Activated naive CD8-positive, alpha-beta T cell treated with anti-CD3 and anti-CD28 coated beads, Interleukin-2, amount 10 ng/mL, durations not matched to agents 7 days and 5 days (primary cell): ENCODE measurements at places on chromosomes 1 and 21.

- no peak for DNase-seq
- H3K4me3 ChIP-seq: no peak overlapping the region
- H3K27ac ChIP-seq: no peak overlapping the region
Measured at GRCh38 chr1:44628962-44629756, 45.1 kb downstream of the TMEM53 start.

DNA sequence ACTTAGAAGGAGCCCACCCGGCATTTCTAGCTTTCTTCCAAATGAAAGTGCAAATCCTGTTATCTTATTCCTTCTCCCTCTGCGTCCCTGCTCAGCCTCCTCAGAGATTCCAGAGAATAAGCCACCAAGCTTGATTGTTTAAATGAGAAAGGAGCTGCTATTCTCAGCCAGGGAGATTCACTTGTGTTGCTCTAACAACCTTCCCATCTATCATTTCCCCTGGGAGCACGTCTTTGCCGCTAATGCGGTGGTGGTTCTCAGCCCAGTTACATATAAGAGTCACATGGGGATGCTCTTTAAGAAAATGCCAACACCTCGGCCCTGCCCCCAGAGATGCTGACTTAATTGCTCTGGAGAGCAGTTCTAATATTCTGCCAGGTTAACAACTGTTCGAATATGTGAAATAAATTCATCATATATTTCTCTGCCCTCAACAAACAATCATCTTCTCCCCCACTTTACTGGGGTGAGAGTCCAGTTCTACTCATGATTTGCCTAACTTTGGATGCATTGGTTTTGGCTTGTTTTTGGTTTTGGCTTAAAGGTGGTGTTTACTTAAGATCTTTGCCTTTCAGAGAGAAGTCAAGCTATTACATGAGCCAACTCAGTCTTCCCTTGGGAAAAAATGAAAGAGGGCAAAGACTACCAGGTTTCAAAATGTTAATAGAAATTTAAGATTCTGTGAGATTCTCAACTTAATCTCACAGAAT lies 213.9 kb downstream of the SEC16B start:
- H3K27ac ChIP-seq: no peak overlapping the region
- H3K4me1 ChIP-seq: no peaks in the 10 kb centered on the region
- no peak overlapping the region for H3K4me3 ChIP-seq
- H3K36me3 ChIP-seq: peaks cover 2% of the 10 kb centered on the region
- DNase-seq: no peak

- DNase-seq: no peak
- no peaks in the 10 kb centered on the region for H3K27me3 ChIP-seq
- peaks cover 5% of the 10 kb centered on the region for H3K4me1 ChIP-seq
- no peak overlapping the region for H3K27ac ChIP-seq
Measured at GRCh38 chr1:204572923-204573922, 57.0 kb downstream of the MDM4 start.

DNA sequence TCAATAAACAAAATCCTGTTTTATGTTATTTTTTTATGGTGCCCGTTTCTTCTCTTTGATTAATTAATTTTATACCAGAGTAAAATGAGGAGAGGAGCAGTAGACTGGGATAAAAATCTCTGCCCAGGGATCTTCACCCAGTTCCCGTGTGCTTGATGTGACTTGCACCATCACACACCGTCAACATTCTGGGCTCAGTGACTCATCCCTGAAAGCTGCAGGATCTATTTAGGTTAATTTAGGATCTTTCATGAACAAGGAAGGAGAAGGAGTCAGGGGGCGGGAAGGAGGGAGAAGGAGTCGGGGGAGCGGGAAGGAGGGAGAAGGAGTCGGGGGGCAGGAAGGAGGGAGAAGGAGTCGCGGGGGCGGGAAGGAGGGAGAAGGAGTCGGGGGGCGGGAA lies 182.4 kb downstream of the SMYD3 start:
- H3K4me3 ChIP-seq: no peak overlapping the region
- peaks cover 7% of the 10 kb centered on the region for H3K36me3 ChIP-seq
- no peaks in the 10 kb centered on the region for H3K27me3 ChIP-seq
- H3K27ac ChIP-seq: no peak overlapping the region
- peaks cover 2% of the 10 kb centered on the region for H3K4me1 ChIP-seq

- H3K4me3 ChIP-seq: no peak overlapping the region
- H3K27ac ChIP-seq: no peak overlapping the region
- no peak for DNase-seq
- H3K36me3 ChIP-seq: no peaks in the 10 kb centered on the region
- H3K27me3 ChIP-seq: no peaks in the 10 kb centered on the region
Measured at GRCh38 chr21:19992540-19992939, 1005.7 kb upstream of the NCAM2 start.

GRCh38 chr1:172456344-172456769 lies 12.5 kb upstream of the PIGC start:
- no peak overlapping the region for H3K4me3 ChIP-seq
- peaks cover 9% of the 10 kb centered on the region for H3K27me3 ChIP-seq
- H3K36me3 ChIP-seq: no peaks in the 10 kb centered on the region
- peaks cover 5% of the 10 kb centered on the region for H3K4me1 ChIP-seq
- DNase-seq: no peak
- no peak overlapping the region for H3K27ac ChIP-seq

DNA sequence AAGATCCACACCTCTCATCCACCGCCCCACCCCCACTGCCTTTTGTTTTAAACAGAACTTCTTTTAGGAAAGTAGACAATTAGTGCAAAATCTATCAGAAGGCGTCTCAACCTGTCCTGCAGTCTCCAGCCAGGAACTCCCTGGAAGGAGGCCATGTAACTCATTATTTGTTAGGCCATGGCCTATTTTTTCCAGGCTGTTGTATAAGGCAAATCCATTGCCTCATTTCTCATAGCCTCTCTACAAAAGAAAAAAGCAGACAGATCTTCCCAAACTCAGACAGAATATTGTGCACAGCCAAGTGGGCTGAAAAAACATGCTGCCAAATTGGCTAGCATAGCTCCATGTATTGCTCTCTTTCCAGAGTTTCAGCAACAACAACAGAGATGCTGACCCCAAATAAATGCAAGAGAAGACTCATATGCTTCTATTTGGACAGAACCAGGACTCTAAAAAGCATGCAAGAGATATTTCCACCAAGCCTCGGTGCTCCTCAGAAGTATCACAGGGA lies 770.7 kb upstream of the CXADR start:
- no peaks in the 10 kb centered on the region for H3K27me3 ChIP-seq
- no peak overlapping the region for H3K4me3 ChIP-seq
- DNase-seq: no peak
- H3K27ac ChIP-seq: no peak overlapping the region
- no peaks in the 10 kb centered on the region for H3K36me3 ChIP-seq
- H3K4me1 ChIP-seq: no peaks in the 10 kb centered on the region

DNA sequence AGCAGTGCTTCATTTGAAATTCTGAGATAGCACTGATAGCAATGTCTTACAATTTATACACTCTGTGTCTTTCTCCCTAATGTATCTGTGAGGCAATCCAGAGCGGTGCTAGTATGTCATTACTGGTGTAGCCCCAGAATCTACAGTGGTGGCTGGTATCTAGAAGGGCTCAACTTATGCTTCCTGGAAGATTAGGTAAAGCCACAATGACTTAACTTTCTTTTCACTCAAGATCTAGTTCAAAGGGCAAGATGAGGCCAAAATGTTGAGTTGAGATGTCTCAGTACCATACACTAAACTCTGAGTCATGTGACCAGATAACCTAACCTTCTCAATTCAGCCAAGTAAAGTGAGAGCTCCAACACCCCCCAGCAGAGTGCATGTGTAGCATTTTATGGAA lies 77.5 kb downstream of the PAPPA2 start:
- H3K27ac ChIP-seq: no peak overlapping the region
- H3K4me3 ChIP-seq: no peak overlapping the region

DNA sequence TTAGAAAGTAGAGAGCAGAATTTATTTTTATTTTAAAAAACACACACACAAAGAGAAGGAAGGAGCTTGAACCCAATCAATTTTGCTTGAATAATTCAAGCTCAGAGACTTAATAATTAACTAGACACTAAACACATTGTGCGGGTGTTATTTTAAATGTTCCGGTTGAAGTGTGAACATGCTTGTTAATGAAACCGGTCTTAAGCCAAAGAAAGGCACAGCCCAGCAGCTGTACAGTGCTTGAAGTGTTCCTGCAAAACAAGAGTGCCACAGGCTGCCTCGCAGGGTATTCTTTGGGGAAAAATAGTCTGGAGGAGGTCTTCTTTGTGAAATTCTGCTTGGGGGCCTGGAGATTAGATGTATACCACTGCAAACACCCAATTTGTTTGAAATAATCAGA lies 2.2 kb upstream of the CDC42BPA start:
- peaks cover 64% of the 10 kb centered on the region for H3K27me3 ChIP-seq
- H3K4me3 ChIP-seq: peak overlapping the region; percentile 1
- no peak for DNase-seq
- no peak overlapping the region for H3K27ac ChIP-seq
- peaks cover 2% of the 10 kb centered on the region for H3K36me3 ChIP-seq

DNA sequence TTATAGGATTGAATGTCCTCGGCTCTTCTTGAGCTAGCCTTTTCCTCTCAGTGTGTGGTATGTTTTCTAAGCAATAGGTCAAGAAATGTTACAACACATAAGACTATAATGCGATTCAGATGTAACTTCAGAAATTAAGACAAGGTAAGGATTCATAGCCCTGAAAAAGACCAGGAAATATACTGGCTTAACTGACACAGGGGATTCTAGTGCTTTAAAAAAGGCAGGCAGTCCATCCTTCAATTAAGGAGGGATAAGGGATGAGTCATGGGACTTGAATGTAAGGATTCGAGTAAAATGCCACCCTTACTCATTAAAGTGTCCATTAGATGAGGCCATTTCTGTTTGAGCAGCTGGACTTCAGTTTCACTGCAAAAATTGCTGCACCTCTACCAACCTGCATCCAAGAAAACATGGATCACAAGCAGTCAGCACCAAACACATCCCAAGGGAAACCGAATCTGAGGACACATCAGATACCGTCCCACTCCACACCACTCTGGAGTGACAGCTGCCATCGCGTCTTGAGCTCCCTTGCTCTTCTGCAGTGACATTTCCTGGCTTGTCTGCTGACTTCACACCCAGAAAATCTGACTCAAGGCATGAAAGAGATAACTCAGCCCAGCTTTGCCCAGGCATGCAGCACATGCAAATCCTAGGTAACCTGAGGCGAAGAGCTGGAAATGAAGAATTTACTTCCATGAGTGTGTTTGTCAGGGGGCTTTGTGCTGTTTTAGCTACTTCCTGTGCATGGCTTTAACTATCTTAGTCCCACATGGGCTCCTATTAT lies 37.8 kb downstream of the NGF start:
- H3K4me3 ChIP-seq: no peak overlapping the region
- no peak for DNase-seq
- no peaks in the 10 kb centered on the region for H3K27me3 ChIP-seq
- no peak overlapping the region for H3K27ac ChIP-seq
- H3K4me1 ChIP-seq: no peaks in the 10 kb centered on the region

DNA sequence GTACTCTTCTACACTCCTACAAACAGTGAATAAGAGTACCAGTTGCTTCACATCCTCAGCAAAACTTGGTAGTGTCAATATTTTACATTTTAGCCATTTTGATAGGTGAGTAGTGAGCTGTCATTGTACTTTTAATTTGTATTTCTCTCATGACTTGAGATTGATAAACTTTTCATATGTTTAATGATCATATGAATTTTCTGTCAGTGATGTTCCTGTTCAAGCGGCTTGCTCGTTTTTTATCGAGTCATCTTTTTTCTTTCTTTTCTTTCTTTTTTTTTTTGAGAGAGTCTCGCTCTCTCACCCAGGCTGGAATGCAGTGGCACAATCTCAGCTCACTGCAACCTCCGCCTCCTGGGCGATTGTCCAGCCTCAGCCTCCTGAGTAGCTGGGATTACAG lies 17.0 kb upstream of the WDTC1 start:
- H3K4me3 ChIP-seq: no peak overlapping the region
- DNase-seq: no peak
- peaks cover 5% of the 10 kb centered on the region for H3K4me1 ChIP-seq
- peaks cover 7% of the 10 kb centered on the region for H3K27me3 ChIP-seq
- no peak overlapping the region for H3K27ac ChIP-seq

DNA sequence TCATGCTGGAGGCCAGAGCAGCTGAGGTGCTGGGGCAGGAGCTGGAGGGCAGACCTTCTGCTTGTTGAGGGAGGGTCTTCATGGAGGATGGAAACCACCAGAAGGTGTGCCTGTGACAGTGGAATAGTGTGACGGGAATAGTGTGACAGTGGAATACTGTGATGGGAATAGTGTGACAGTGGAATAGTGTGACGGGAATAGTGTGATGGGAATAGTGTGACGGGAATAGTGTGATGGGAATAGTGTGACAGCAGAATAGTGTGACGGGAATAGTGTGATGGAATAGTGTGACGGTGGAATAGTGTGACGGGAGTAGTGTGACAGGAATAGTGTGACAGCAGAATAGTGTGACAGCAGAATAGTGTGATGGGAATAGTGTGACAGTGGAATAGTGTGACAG lies 325.1 kb downstream of the HHAT start:
- no peak overlapping the region for H3K27ac ChIP-seq
- no peaks in the 10 kb centered on the region for H3K4me1 ChIP-seq
- no peak for DNase-seq
- peaks cover 6% of the 10 kb centered on the region for H3K27me3 ChIP-seq

DNA sequence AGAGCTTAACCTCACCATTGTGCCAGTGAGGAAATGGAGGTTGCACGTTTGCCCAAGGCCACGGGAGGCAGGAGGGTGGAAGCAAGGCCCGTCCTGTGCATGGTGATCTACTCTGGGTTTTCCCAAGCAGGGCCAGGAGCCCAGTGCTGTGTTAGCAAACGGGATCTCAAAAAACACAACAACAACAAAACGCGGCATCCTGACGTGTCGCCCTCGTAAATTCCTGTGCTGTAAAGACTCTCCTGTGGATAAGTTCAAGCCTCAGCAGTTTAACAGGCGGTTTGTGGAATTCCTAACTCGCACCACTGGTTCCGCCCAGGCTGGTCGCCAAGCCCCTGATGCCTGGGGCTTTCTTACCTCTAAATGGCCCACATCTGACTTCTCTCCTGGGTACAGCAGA lies 39.1 kb downstream of the TFF3 start:
- H3K27me3 ChIP-seq: no peaks in the 10 kb centered on the region
- H3K4me3 ChIP-seq: no peak overlapping the region
- no peak overlapping the region for H3K27ac ChIP-seq

DNA sequence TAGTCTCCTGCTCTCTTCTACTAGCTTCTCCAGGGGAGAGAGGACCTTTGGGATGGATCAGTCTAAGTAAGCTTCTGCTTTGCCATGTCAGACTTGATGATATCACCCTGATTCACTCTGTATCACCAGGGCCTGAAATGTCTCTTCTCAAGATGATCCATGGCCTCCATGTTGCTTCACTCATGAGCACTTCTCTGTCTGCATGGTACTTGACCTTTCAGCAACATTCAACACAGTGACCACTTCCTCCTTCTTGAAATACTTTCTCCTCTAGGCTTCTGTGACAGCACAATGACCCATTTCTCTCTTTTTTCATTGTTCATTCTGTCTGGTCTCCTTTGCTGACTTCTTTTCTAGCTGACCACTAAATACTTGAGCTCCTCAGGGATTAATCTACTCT lies 35.3 kb upstream of the NGF start:
- no peak for DNase-seq
- H3K4me3 ChIP-seq: no peak overlapping the region
- no peaks in the 10 kb centered on the region for H3K4me1 ChIP-seq
- no peaks in the 10 kb centered on the region for H3K27me3 ChIP-seq
- H3K36me3 ChIP-seq: no peaks in the 10 kb centered on the region
